ENCODE measurements at places on chromosomes 16 and 17.

DNA sequence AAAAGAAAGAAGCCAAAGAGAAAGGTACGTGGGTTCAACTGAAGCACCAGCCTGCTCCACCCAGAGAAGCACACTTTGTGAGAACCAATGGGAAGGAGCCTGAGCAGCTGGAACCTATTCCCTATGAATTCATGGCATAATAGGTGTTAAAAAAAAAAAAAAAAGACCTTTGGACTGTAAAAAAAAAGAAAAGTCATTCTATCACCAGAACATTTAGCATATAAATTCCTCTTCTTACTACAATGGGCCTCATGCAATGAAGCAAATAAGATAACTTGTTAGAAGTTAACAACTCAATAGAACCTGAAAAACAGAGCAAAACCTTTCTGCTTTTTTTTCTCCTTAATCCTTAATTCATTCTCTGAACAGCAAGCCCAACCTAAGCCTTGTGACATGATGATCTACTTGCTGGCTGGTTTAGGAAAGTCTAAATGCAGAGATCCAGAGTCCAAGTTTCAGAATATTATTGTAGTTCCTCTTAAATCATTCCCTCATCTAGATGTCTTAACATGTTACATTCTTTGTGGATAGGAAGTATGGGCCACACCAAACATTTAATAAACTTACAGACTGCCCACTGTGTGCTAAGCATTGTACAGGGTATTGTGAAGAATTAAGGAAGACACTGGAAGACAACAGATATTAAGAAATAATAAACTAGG lies 45.4 kb downstream of the BRCA1 start:
- DNase-seq: no peak

- DNase-seq: no peak
These were observed 94.9 kb upstream of the C17orf78 start for GRCh38 chr17:37280841-37281240.

DNA sequence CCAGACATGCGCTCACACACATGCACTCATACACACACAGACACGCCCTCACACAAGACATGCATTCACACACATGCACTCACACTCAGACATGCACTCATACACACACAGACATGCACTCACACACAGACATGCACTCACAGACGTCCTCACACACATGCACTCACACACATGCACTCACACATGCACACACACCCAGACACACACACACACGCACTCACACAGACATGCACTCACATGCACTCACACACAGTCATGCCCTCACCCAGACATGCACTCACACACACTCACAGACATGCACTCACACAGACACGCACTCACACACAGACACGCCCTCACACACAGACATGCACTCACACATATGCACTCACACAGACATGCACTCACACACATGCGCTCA lies 2.1 kb upstream of the ZNF469 start:
- DNase-seq: no peak

DNA sequence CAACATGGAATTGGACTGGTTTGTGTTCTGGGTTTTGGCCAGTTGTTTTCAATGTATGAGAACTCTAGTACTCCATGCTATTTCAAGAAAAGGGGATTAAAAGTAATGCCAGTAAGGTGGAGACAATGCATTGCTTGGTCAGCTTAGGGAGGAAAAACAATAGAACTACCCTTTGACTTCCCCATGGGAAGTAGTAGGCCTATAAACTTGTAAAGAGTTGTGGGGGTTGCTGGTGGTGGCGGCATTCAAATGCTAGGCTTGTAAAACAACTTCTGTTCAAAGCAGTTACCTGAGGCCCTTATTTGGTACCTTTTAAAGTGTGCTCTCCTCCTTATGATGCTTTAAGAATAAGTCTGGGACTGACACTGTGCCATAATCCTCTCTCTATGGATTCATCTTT lies 9.4 kb downstream of the MAP3K3 start:
- no peak for DNase-seq

- DNase-seq: no peak
These were observed 124.7 kb downstream of the NPIPB5 start for GRCh38 chr16:22635357-22635761.

GRCh38 chr17:8953156-8953885 lies 12.2 kb downstream of the PIK3R5 start:
- DNase-seq: no peak

DNA sequence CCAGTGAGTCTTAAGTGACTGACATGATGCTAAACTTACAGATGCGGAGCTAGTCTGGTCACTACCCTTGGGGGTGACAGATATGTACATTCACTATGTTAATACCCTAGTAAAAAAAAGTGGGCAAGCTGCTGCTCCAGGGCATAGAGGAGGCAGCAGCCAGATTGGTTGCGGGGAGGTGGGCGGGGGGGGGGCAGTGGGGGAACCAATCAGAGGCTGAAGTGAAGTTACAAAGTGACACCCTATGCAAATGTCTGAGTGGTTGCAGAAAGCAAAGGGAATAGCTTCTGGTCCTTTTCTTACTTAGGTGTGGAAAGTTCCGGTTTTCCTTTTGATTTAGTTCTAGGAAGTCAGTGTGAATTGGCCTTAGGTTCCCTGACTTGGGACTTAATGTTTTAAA lies 12.1 kb downstream of the NDEL1 start:
- DNase-seq: no peak

GRCh38 chr16:5903153-5903552 lies 805.6 kb upstream of the EEF2KMT start:
- no peak for DNase-seq

Data from HT-29 (cell line).